ENCODE measurements at places on chromosomes 13 and 19.

- DNase-seq = no peak
Measured at GRCh38 chr13:73223372-73223781, 164.6 kb downstream of the KLF5 start.

GRCh38 chr13:92573467-92574057 is 653.0 kb upstream of the GPC6 start:
- DNase-seq = peak; percentile 58

GRCh38 chr19:1250437-1251260 is 2.3 kb downstream of the MIDN start:
- peak; percentile 89 for DNase-seq

DNA sequence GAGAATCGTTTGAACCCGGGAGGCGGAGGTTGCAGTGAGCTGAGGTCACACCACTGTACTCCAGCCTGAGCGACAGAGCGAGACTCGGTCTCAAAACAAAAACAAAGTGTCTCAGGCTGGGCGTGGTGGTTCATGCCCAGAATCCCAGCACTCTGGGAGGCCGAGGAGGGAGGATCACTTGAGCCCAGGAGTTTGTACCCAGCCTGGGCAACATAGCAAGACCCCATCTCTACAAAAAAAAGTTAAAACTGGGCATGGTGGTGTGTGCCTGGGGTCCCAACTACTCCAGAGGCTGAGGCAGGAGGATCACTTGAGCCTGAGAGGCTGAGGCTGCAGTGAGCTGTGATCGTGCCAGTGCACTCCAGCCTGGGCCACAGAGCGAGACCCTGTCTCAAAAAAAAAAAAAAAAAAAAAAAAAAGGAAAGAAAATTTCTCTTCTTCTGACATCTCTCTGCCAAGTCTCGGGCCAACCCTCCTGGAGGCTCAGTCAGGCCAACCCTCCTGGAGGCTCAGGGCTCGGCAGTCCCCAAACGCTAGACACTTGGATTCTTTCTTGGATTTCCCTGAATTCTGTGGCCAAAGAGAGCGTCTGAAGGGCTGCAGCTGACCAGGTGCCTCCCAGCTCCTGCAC is 26.3 kb downstream of the ARID3A start:
- no peak for DNase-seq

DNA sequence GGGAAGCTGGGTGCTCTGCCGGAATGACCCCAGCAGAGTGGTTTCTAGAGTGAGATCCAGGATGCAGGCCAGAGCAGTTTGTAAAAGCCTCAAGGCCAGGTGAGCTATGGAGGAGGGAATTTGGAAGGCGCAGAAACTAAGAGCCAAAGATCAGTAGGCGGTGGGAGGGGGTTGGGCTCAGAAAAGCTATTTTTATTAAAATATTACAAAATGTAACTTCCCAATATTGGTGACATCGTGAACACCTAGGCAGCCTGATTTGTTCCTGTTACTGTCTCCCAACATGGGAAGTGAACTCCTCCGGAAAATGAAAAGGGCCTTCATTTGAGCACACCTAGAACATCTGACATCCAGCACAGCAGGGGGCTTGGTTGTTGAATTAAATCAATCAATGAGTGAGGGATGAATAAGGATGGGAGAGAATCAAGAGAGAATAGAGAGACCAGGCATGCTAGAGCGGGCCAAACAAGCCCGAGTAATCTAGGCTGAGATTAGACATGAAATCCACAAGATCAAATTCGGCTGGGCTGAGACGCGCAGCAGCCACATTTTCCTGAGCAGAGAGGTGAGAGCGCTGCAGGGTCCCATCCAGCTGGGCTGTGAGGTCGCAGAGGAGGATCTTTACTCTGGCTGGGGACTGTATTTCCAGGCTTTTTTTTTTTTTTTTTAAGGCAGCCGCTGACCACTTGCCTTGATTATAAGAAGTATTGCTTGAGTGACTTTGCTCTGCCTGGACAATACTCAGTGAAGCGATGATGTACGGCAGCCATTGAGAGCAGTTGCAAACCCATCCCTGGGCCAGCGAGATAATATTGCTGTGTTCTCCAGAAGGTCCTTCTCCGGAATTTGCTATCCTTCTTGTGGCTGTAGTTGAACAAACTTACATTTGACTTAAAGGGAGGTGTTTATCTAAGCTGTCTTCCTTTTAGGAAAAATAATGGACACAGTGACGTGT is 178.0 kb upstream of the KL start:
- no peak for DNase-seq

DNA sequence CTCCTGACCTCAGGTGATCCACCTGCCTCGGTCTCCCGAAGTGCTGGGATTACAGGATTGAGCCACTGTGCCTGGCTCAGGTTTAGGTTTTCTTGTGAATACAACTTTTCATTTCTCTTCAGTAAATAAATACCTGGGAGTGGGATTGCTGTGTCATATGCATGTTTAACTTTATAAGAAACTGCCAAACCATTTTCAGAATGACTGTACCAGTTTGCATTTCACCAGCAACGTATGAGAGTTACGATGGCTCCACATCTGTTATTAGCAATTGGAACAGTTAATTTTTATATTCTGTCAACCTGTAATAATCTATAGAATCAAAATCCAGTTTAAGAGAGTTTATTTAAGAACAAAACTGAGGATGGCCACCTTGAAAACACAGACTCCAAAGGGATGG is 52.2 kb downstream of the TEX26 start:
- no peak for DNase-seq

DNA sequence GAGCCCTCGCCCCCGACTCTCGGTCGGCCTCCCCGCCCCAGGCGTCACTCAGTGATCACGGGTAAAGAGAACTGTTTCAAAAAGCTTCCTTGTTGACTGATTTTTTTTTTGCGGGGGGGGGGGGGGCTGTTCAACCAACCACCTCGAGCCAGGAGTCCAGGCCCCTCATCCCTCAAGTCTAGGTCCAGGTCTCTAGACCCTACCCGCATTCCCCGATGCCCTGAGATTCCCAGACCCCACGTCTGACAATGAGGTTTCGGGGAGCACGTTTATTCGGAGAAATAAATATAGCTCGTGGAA is 4.3 kb downstream of the HRC start:
- DNase-seq = no peak

GRCh38 chr19:2049741-2050348 is 1.2 kb downstream of the MKNK2 start:
- peak; percentile 80 for DNase-seq

- DNase-seq = peak; percentile 32
Measured at GRCh38 chr13:111844222-111844671, 222.7 kb upstream of the SOX1 start.

- no peak for DNase-seq
Measured at GRCh38 chr19:45972947-45973540, 621 bp downstream of the NOVA2 start.

- no peak for DNase-seq
Measured at GRCh38 chr19:5503598-5503997, 48.4 kb downstream of the ZNRF4 start.

- peak; percentile 97 for DNase-seq
Measured at GRCh38 chr13:23570099-23570920, at the start of gene TNFRSF19. TNFRSF19 (plus strand) TSS chr13:23570412; CDS start chr13:23590184, 19,772 bp downstream.

DNA sequence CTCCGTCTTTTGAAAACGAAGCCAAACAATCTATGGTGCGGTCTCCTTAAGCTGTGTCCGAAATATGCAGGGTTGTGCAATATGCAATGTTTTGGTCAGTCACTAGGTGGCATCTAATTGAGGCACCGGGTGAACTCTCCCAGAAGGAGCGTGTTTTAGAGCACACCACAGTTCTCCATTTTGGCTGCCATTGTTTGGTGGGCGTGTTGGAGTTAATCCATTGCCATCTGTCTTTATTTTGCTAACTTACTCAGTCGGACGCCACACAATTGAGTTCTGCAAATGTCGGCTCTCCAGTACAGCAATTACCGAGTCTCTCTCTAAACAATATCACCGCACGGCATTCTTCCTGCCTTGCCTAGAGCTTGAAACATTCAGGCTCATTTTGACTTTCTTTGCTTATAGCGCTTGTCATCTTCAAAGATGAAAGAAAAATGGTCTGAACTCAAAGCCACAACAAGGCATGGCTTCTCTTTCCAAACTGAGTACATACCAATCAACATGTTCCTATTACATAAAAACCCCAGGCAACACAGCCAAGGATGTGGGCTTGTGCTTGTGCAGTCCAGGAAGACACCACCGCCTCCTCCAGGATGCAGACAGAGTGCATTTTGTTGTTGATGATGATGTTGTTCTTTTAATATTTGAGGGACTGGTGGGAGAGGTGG is 182.0 kb upstream of the SERP2 start:
- no peak for DNase-seq

- no peak for DNase-seq
Measured at GRCh38 chr13:76836311-76836710, 49.9 kb downstream of the KCTD12 start.

DNA sequence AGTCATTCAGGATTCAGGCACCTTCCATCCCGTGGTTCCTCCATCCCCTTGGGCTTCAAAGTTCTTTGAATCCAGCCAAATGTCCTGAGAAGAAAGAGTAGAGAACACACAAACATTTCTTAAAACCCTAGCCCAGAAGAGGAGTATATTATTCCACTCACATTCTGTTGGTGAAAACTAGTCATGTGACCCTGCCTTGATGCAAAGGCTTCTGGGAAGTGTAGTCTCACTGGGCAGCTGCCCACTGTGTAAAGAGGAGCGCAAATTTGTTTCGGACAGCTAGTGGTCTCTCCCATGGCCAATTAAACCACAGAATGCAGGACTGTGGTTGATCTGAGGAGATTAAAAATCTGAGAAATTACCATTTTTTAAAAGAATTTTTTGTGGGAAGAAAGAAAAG is 304.4 kb downstream of the SUCLA2 start:
- no peak for DNase-seq

DNA sequence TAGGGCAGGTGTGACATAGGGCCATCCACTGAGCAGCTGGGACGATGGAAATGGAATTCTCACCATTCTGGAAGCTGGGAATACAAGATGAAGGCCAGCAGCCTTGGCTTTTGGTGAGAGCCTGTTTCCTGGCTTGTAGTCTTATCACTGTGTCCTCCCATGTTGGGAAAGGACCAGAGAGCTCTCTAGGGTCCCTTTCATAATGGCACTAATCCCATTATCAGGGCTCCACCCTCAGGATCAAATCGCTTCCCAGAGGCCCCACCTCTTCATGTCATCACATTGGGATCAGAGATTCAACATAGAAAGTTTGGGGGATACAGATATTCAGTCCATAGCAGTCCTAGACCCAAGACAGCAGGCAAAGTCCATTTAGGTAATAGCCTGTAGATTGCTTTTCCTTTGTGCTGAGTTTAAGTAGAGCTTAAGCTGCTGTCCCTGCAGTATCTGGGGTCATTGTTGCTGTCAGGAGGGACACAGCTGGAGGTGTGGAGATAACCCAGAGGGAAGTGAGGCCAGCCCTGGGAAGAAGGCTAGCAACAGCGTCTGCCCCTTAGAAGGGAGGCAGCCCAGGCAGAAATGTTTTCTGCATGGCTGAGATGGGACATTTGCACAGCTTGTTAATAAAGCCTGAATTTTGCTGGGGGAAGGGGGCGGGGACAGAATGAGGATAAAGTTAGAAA is 136.5 kb upstream of the GPR12 start:
- DNase-seq = peak; percentile 38

- peak; percentile 84 for DNase-seq
Measured at GRCh38 chr19:41997121-41997850, 3.3 kb upstream of the ATP1A3 start.

DNA sequence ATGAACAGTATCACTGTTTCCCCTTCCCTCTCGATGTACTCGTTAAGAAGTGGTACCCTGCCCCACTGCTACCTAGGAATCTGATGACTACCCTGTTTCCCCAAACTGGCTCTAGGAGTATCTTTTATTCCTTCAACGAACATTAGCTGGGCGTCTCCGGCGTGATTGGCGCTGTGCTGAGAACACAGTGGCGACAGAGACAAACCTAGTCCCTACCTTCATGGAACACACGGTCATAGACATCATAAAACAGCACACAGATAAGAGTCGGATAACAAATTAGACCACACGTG is 730 bp downstream of the SYMPK start:
- DNase-seq = no peak

DNA sequence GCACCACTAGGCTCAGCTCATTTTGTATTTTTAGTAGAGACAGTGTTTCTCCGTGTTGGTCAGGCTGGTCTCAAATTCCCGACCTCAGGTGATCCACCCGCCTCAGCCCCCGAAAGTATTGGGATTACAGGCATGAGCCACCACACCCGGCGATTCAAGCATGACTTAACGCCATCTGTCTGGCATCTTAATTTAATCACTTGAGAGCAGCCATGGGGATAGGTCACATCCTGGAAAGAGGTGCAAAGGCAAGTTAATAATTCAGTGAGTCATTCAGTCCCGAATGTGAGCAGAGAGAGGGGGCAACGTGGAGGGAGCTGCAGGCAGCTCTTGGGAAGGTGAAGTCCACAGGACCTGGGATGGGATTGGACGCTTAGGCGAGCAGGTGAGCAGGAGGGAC is 31.7 kb upstream of the USP29 start:
- DNase-seq = no peak

DNA sequence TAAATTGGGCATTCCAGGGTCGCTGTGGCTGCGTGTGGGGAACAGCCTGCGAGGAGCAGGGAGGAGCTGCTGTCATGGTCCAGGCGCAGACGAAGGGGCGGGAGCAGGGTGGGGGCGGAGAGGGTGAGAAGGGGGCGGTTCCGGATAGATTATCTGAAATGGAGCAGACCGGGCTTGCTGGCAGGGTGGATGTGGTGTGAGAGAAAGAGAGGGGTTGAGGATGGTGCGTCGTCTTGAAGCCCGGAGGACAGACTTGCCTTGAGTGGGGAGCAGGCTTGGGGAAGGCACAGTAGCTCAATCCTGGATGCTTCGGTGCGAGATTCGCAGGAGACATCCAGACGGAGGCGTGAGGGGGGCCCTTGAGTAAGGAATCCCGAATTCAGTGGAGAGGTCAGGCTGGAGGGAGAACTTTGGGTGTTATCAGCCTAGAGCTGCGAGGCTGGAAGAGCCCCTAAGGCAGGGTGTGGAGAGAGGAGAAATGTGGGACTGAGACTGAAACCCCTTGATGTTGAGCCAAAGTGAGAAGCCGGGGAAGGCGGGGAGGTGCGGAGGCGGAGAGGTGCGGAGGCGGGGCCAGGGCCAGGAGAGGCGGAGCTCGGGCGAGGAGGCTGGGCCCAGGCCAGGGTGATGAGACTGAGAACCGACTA is 40.6 kb downstream of the DPF1 start:
- DNase-seq = peak; percentile 82

DNA sequence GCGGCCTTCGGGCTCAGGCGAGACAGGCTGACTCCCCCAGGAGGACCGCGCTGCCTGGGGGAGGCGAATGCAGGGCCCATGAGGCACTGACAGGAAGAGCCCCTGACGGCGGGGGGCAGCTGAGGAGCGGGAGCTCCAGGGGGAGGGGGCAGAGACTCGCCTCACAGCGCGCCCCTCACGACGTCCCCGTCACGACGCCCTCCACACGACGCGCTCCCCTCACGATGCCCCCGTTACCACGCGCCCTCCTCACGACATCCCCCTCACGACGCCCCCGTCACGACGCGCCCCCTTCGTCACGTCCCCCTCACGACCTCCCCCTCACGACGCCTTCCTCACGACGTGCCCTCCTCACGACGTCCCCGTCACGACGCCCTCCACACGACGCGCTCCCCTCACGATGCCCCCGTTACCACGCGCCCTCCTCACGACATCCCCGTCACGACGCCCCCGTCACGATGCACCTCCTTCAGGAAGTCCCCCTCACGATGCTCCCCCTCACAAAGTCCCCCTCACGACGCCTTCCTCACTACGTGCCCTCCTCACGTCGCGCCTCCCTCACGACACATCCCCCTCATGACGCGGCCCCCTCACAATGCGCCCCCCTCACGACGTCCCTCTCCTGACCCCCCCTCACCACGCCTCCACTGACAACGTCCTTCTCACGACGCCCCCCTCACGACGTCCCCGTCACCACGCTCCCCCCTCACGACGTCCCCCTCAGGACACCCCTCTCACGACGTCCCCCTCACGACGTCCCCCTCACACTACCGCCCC is 99.6 kb downstream of the ING1 start:
- DNase-seq = no peak

- no peak for DNase-seq
Measured at GRCh38 chr13:86729206-86729605, 930.0 kb upstream of the SLITRK6 start.

Measured in islet precursor cell (in vitro differentiated cells).